Esophagus muscularis mucosa (tissue), 4 donors: ENCODE measurements at places on chromosomes 2 and 18.

DNA sequence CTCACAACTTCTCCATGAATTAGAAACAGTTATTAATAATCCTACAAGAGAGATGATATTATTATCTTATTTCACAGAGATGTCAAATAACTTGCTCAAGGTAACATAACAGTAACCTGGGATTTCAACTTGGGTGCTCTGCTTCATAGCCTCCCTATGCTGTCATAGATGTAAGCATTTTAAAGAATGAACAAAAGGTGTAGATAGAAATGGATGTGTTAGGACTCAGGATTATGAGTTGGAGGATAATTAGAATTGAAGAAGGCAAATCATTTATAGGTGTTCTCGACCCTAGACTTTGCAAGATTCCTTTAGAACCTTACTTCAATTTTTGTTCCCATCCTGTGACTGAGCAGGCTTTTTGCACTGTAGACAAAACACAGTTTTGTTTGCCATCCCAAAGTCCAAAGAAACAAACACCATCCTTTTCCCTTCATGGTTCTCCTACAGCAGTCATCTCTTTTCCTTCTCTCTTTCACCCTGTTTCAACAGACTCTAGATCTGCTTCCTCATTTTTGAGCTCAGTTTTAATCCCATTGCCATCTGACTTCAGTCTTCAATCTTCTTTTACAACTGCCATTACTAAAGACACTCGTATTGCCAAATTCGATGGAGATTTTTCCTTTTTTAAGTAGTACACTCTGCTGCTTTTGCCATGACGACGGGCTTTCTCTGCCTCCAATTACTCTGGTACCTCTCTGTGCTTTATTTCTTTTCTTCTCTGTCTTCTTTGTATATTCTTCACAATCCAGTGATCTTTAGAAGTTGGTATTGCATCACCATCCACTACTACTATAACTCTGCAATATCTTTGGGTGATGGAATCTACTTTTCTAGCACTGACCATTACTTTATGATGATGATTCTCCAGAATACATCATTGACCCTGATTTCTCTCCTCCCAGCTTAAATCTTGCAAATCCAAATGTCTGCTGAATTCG, 4.5 kb downstream of the HNMT start:
- H3K36me3 ChIP-seq, result no peaks in the 10 kb centered on the region
- peaks cover 26% of the 10 kb centered on the region for H3K4me1 ChIP-seq
- H3K27me3 ChIP-seq, result no peaks in the 10 kb centered on the region
- H3K4me3 ChIP-seq, result no peak overlapping the region

GRCh38 chr18:2982022-2982421, 30.9 kb downstream of the LPIN2 start:
- H3K36me3 ChIP-seq, result no peaks in the 10 kb centered on the region
- H3K4me3 ChIP-seq, result no peak overlapping the region
- no peaks in the 10 kb centered on the region for H3K27me3 ChIP-seq
- peak overlapping the region; percentile 73 for H3K27ac ChIP-seq
- no peak for DNase-seq

GRCh38 chr2:215434447-215435279, 1.2 kb downstream of the FN1 start:
- peaks cover 61% of the 10 kb centered on the region for H3K4me1 ChIP-seq
- no peaks in the 10 kb centered on the region for H3K27me3 ChIP-seq
- H3K36me3 ChIP-seq, result peaks cover 10% of the 10 kb centered on the region
- H3K27ac ChIP-seq, result peak overlapping the region; percentile 96
- DNase-seq, result no peak
- peak overlapping the region; percentile 86 for H3K4me3 ChIP-seq

GRCh38 chr2:218043100-218043499, 26.0 kb upstream of the RUFY4 start:
- H3K4me3 ChIP-seq, result no peak overlapping the region
- H3K4me1 ChIP-seq, result no peaks in the 10 kb centered on the region
- H3K27me3 ChIP-seq, result no peaks in the 10 kb centered on the region
- no peak overlapping the region for H3K27ac ChIP-seq
- no peak for DNase-seq

GRCh38 chr2:131040661-131041401, 52.4 kb downstream of the FAM168B start:
- no peak overlapping the region for H3K27ac ChIP-seq
- no peaks in the 10 kb centered on the region for H3K27me3 ChIP-seq
- no peak overlapping the region for H3K4me3 ChIP-seq
- peaks cover 21% of the 10 kb centered on the region for H3K4me1 ChIP-seq
- no peaks in the 10 kb centered on the region for H3K36me3 ChIP-seq

GRCh38 chr2:13876491-13877037, 756.0 kb upstream of the LRATD1 start:
- no peak overlapping the region for H3K27ac ChIP-seq
- no peaks in the 10 kb centered on the region for H3K27me3 ChIP-seq

- no peak for DNase-seq
- no peaks in the 10 kb centered on the region for H3K27me3 ChIP-seq
- H3K36me3 ChIP-seq, result no peaks in the 10 kb centered on the region
- H3K4me1 ChIP-seq, result no peaks in the 10 kb centered on the region
Observed at GRCh38 chr2:226464380-226464779, 335.2 kb downstream of the IRS1 start.

DNA sequence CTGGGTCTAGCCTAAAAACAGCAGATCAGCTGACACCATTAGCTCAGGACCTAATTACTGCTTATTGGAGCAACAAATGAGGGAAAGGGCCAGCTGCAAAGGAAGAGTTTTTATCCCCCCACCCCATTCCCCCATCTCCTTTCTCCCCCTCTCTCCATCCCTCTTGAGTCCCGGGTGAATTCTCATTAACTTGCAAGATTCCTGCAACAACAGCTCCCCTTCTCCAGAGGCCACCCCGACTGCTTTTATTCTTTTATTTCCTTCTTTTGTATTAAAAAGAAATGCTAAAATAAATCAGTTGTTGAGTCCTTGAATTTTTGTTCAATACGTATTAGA, 473 bp upstream of the NOL4 start:
- peak overlapping the region; percentile 51 for H3K4me3 ChIP-seq
- no peak overlapping the region for H3K27ac ChIP-seq
- H3K27me3 ChIP-seq, result peaks cover 70% of the 10 kb centered on the region

GRCh38 chr18:48996901-48997463, 46.2 kb upstream of the SMAD7 start:
- no peak for DNase-seq
- no peaks in the 10 kb centered on the region for H3K36me3 ChIP-seq
- H3K4me3 ChIP-seq, result no peak overlapping the region
- H3K4me1 ChIP-seq, result peaks cover 57% of the 10 kb centered on the region

DNA sequence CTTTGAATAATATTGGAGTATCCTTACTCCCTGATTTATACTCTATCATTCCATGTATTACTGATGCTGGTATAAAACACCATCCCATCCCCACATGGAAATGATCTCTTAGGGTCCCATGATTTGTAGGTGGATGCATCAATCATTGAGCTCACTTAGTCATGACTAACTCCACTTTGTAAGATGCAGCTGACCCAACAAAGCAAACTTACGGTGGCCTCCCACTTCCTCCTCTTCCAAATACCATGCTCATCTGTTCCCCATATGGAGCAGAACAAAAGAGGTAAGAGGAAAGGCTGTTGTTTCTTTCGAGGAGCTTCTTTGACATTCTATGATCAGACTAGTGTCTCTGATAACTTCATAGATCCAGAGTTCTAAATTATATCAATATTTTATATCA, 640.2 kb upstream of the SLC39A10 start:
- no peak for DNase-seq
- no peaks in the 10 kb centered on the region for H3K36me3 ChIP-seq
- no peak overlapping the region for H3K27ac ChIP-seq

GRCh38 chr2:48430528-48431094, 99.3 kb upstream of the STON1 start:
- DNase-seq, result no peak
- no peaks in the 10 kb centered on the region for H3K27me3 ChIP-seq
- H3K4me3 ChIP-seq, result no peak overlapping the region
- no peaks in the 10 kb centered on the region for H3K4me1 ChIP-seq
- H3K27ac ChIP-seq, result no peak overlapping the region
- H3K36me3 ChIP-seq, result no peaks in the 10 kb centered on the region

GRCh38 chr2:58620896-58621295, 379.8 kb upstream of the FANCL start:
- no peak overlapping the region for H3K4me3 ChIP-seq
- H3K36me3 ChIP-seq, result no peaks in the 10 kb centered on the region
- H3K27me3 ChIP-seq, result no peaks in the 10 kb centered on the region
- H3K4me1 ChIP-seq, result no peaks in the 10 kb centered on the region
- no peak overlapping the region for H3K27ac ChIP-seq
- DNase-seq, result no peak

GRCh38 chr2:106080959-106081358, 113.1 kb downstream of the UXS1 start:
- no peak overlapping the region for H3K27ac ChIP-seq
- H3K4me1 ChIP-seq, result peaks cover 8% of the 10 kb centered on the region
- no peak overlapping the region for H3K4me3 ChIP-seq
- no peak for DNase-seq
- no peaks in the 10 kb centered on the region for H3K36me3 ChIP-seq

DNA sequence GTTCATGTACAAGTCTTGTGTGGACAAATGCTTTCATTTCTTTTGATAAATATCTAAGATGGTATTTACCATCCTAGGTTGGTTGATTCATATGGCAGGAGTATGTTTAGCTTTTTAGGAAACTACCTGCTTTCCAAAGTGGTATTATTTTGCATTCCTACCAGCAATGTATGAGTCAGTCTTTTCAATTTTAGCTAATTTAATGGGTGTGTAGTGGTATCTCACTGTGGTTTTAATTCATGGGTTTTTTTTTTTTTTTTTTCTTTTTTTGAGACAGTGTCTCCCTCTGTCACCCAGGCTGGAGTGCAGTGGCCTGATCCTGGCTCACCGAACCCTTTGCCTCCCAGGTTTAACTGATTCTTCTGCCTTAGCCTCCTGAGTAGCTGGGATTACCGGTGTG, 4.2 kb downstream of the ZNF512 start:
- no peaks in the 10 kb centered on the region for H3K27me3 ChIP-seq
- no peak overlapping the region for H3K4me3 ChIP-seq
- peak; percentile 37 for DNase-seq
- peaks cover 29% of the 10 kb centered on the region for H3K4me1 ChIP-seq
- no peaks in the 10 kb centered on the region for H3K36me3 ChIP-seq
